ENCODE measurements at places on chromosomes 2 and 18.

DNA sequence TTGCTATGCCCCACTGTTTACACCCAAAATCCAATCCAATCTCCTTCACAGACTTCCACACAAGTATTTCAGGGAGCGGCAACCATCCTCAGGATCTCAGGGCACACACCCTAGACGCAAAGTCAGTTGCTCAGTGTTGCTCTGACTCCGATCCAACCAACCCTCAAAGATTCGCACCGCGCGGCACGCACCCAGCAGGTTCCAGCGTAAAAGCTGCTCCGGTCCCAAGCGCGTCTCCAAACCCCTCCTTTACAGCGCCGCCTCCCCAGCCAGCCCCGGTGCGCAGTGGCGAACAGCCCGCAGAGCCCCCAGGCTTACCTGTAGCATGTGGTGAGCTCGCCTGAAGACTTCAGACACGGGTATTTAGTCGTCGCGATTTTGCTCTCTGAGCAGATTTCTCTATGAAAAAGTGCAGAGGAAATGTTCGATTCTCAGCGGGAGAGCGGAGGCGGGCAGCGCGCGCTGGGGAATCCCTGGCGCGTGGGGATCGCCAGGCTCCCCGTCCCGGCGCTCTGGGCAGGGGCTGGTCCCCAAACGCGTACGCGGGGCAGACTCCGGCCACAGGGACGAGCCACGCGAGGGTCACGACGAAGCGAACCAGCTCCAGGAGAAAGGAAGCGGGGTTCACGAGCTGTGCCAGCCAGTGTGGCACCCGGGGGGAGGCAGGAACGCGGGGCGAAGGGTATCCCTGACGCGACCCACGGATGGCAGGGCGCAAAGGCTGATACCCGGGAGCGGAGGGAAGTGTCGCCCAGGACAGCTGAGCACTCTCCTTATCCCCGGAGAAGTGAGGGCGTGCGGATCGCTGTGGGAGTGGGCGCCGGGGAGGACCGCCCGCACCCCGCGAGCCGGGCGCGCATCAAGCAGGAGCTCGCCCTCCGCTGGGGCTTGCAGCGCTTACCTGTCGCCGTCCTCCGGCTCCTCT lies 650 bp downstream of the CCBE1 start:
- DNase-seq: no peak

- no peak for DNase-seq
These were observed 24.4 kb downstream of the SATB2 start for GRCh38 chr2:199433204-199433832.

- no peak for DNase-seq
These were observed 102.4 kb downstream of the ASB1 start for GRCh38 chr2:238528953-238529781.

DNA sequence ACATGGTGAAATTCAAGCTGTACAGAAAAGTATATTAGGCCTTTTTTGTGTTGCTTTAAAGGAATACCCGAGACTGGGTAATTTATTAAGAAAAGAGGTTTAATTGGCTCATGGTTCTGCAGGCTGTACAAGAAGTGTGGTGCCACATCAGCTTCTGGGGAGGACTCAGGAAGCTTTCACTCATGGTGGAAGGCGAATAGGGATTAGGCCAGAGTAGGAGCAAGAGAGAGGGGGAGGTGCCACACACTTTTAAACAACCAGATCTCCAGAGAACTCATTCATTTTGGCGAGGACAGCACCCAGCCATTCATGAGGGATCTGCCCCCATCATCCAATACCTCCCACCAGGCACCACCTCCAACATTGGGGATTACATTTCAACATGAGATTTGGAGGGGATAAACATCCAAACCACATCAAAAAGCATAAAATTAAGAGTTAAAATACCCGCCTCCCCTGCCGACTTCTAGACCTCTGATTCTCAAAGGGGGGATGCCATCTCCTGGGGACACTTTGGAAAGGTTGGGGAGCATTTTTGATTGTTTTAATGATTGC lies 15.1 kb upstream of the LIPG start:
- no peak for DNase-seq

DNA sequence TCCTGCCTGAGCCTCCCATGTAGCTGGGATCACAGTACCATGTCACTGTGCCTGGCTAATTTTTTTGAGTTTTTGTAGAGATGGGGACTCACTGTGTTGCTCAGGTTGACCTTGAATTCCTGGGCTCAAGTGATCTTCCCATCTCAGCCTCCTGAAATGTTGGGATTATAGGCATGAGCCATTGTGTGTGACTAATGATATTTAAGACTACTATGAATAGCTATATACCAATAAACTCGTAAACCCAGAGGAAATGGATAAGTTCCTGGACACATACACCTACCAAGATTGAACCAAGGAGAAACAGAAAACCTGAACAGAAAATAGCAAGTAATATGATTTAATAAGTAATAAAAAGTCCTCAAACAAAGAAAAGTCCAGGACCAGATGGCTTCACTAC lies 68.0 kb downstream of the TBR1 start:
- no peak for DNase-seq

- DNase-seq: no peak
These were observed 649.1 kb downstream of the NYAP2 start for GRCh38 chr2:226048611-226049010.

GRCh38 chr2:214550786-214551185 lies 139.9 kb downstream of the VWC2L start:
- DNase-seq: no peak

DNA sequence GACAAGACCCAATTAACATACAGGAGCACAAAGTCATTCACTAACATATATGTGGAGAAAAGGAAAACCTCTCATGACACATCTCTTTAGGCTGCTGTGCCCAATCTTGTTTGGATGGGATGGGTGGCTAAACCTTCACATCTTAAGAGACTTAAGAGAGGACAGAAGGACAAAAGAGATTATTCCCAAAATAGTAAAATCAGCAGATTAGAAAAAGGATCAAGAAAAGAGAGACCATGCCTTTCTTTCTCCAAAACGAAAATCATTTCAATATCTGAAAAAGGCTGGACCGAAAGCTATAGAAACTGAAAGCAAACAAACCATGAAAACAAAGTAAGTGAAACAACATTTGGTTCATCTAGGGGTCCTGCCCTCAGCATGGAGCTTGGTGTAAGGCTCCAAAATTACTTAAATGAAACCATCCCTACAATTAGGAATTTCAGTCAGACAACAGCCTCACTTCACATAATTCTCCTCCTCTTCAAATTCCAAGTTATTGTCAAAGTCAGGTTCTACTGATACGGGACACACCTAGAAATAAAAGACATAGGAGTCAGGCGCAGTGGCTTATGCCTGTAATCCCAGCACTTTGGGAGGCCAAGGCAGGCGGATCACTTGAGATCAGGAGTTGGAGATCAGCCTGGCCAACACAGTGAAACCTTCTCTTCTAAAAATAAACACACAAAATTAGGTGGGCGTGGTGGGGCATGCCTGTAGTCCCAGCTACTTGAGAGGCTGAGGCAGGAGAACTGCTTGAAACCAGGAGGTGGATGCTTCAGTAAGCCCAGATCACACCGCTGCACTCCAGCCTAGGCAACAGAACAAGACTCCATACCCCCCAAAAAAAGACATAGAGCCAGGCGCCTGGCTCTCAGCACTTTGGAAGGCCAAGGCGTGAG lies 5.2 kb downstream of the STARD7 start:
- DNase-seq: no peak

GRCh38 chr2:230981704-230982103 lies 14.2 kb upstream of the SPATA3 start:
- DNase-seq: no peak

GRCh38 chr2:135798762-135799161 lies 38.2 kb downstream of the LCT start:
- no peak for DNase-seq

DNA sequence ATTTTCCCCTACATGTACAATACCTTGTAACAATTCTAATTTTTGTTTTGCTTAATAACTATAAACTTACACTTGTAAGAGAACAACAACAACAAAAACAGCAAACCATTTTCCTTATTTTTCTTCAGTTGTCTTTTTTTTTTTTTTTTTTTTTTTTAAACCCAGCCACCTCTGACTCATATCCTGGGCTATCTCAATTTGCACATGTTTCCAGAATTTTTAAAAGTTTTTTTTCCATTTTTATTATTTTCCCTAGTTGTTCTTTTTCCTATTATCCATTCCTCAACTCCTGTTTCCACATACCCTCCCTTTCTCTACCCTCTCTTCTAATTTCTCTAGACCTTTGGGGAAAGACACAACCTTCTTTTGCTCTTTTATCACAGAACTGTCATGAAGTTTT lies 112.5 kb downstream of the EFEMP1 start:
- DNase-seq: no peak

- DNase-seq: no peak
These were observed 91.5 kb downstream of the SETBP1 start for GRCh38 chr18:44771956-44772917.

DNA sequence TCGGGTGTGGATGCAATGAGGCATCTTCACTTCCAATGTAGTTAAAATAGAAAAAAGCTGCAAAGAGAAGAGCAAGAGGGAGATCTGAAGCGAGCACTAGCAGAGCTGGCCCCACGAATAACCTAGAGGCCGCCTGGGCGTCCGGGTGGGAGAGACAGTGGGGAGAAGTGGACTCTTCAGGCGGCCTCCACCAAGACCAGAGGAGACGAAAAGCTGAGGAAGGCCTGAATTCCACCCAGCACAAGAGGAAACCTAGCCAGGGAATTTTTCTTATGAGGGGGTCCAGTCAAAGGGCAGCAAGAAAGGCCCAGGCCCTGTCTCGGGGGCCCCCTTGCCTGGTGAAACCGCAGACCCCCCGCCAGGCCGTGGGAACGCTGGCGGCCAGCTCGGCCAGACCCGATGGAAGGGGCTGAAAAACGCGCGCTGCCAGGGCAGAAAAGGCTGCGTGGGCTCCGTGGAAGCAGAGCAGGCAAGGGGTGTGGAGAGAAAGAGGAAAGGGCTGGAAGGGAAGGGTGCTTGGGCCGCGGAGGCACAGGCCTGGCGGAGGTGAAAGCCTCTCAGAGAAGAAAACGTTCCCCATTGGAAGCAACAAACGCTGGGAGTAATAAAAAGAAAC lies 69.2 kb downstream of the KCTD1 start:
- DNase-seq: no peak

- no peak for DNase-seq
These were observed 594.3 kb downstream of the STK39 start for GRCh38 chr2:167653131-167653530.

- no peak for DNase-seq
These were observed 4.1 kb upstream of the TCF4 start for GRCh38 chr18:55592106-55592505.

DNA sequence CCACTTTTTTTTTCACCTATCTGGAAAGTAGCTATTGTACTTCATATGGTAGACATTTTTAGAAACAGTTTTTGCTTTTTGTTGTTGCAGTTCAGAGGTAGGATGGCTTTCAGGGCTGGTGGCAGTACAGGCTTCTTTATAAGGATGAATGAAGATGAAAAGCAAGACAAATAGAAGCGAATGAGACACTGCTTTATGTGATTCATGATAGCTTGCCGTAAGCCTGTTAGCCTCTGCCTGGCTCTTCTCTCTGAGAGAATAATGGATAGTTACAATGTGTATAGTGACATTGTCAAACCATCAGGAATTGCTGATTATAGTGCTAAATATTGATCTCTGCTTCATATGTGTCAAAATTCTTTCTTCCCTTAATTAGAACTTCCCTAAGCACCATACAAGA lies 173.7 kb downstream of the NR4A2 start:
- no peak for DNase-seq

DNA sequence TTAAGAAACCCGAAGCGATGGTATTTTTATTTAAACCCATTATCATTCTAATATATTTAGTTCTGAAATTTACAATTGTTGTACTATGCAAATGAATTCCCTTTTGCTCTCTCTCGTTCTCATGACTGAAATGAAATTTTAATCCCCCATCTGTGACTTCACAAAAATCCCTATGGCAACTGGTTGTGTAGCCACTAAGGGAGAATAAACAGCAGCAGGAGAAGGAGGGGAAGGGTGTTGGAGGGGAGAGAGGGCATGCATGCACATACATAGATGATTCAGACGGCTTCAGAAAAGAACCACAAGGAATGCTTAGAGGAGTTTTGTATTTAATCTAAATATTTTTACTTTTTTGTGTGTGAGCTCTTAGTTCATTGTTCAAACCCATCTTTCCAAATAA lies 36.8 kb downstream of the CPS1 start:
- DNase-seq: no peak

GRCh38 chr18:13438507-13439056 lies 220.0 kb downstream of the LDLRAD4 start:
- no peak for DNase-seq

GRCh38 chr18:26711756-26712155 lies 153.8 kb downstream of the AQP4 start:
- no peak for DNase-seq

- no peak for DNase-seq
These were observed 12.3 kb downstream of the EN1 start for GRCh38 chr2:118834901-118835745.

DNA sequence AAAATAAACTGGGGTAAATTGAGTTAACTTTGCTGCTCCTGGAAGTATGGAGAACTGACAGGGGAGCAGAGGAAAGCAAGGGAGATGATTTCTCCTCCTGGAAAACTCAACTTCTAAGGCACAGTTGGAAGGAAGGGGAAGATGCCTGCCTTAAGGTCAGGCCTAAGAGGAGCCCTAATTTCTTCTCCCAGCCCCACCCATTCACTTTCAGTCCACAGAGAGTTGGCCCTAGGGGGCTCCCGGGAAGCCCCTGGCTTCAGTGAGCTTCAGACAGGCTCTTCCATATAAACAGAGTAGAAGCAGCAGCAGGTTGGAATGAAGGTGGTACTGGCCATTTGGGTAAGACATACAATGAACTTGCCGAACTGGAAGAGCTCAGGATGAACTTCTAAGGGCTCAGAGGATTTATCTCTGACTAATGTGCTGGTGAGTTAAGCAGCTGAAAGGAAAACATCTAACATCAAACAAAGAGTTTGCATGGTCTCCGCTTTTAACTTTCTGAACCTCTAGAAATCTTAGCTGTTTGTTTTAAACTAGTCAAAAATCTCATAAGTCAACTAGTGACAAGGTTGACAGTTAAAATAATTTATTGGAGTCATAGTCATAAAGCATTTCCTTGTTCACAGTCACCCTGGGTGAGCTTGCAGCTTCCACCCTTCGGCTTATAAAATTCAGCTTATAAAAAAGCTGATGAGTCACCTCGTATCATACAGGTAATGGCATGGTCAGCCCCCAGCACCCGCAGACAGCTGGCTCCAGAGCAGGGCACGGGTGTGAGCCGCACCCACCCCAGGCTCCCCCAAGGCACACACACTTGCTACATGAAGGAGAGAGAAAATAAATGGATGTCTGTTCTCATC lies 9.8 kb downstream of the MALL start:
- no peak for DNase-seq

- no peak for DNase-seq
These were observed 71.7 kb downstream of the MARCO start for GRCh38 chr2:119013671-119014070.

DNA sequence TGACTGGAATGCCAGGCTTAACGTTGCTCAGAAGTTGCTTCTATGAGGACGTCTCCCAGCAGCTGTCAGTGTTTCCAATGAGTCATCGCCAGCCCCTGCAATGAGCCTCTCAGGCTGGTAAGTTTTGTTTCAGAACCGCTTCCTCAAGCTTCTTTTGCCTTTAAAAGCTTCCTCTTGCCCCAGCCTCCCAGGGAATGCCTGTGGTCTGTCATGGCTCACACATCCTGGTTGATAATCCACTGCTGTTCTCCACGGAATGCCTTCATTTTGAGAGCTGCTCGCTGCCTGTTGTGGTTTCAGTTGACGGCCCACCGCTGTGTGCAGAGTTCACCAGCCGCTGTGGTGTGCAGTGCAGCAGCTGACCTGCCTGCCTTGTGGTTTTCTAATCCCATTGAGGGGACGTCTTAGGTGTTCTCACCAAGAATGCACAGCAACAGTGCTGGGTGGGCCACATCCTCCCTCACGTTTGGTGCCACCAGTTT lies 96.4 kb downstream of the RTP5 start:
- DNase-seq: peak; percentile 70

GRCh38 chr2:61620244-61621159 lies 82.3 kb upstream of the XPO1 start:
- no peak for DNase-seq

All from stimulated activated CD4-positive, alpha-beta T cell treated with anti-CD3 and anti-CD28 coated beads, Interleukin-12 subunit alpha, Interleukin-12 subunit beta, amount 100 ng/mL, for 48 hours (primary cell).